SHP77 (cell line): ENCODE measurements at places on chromosomes 3 and 15.

GRCh38 chr3:161484226-161484625, 12.4 kb upstream of the OTOL1 start:
- no peak for DNase-seq

GRCh38 chr3:57953576-57953975, 54.6 kb upstream of the FLNB start:
- no peak for DNase-seq

DNA sequence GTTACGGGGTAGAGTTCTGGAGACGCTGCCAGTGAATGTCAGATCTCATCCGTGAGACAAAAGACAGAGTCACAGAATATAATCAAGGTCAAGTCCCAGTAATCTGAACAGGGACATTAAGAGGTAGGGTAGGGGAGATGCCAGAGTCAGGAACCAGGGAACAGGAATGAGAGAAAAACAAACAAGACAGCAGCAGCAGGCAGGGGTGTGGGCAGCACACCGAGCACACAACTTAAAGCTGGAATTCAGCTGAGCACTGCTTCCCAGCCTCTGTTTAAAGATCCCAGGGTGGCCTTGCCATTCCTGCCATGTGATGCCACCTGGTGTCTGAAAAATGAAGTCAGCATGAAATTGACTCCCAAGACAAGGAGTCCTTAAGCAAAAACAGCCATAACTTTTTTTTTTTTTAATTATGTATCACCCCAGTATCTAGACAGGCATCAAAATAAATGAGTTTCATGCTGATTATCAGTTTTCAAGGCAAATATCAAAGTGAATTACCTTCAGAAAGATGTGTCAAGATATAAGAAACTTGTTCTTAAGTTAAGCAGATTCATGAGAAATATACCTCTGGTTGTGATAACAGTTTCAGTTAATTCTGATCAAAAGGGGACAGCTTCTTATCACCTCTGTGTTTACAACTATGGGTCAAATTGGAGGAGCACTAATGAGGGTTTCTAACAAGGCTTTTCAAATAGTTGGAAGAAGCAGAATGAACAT, 203.7 kb downstream of the SLC9A9 start:
- peak; percentile 67 for DNase-seq

DNA sequence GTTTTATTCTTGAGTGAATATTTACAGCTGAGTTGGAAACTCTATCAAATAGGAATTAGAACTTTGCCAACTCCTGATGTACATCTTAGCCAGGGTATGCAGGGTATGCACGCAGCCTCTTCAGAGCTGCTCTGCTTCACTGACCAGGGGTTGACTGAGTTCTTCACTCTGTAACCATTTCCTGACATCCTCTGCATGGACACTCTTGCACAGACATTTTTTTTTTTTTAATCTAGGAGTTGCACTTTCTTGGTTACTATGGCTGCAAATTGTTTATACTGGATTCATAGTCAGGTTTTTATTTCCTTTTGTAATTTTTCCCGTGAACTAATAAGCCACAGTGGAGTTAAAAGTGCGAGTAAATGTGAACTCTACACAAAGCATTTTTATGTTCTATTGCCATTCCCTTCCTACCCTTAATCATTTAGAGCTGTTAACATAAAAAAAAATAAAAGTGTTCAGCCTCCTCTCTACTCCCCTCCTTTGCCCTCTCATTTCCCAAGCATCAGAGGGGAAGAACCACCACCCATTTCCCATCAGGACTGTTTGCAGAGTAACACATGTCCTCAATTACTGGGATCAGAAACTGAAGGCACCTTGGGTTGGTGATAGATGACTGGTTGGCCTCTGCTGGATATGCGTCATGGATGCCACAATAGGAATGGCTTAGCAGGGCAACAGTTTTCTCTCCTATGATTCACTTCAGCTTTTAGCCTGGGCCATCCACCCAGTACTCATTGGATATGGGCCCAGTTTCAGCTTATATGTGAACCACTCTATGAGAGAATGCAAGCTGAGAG, 54.0 kb downstream of the DUT start:
- DNase-seq = no peak

DNA sequence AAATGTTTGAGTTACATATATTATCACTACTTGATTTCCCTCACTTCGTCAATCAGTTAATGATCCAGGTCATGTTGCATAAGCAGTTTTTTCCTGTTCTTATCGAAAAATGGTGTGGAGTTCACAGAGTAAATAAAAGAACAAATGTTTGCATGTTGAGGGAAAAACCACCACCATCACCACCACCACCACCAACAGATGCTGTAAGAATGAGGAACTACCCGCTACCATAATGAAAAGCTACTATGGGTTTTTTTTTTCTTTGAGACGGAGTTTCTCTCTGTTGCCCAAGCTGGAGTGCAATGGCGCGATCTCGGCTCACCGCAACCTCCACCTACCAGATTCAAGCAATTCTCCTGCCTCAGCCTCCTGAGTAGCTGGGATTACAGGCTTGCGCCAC, 27.6 kb downstream of the RUBCN start:
- no peak for DNase-seq

- DNase-seq = peak; percentile 63
Measured at GRCh38 chr15:40274350-40275274, 8.3 kb downstream of the ANKRD63 start.

DNA sequence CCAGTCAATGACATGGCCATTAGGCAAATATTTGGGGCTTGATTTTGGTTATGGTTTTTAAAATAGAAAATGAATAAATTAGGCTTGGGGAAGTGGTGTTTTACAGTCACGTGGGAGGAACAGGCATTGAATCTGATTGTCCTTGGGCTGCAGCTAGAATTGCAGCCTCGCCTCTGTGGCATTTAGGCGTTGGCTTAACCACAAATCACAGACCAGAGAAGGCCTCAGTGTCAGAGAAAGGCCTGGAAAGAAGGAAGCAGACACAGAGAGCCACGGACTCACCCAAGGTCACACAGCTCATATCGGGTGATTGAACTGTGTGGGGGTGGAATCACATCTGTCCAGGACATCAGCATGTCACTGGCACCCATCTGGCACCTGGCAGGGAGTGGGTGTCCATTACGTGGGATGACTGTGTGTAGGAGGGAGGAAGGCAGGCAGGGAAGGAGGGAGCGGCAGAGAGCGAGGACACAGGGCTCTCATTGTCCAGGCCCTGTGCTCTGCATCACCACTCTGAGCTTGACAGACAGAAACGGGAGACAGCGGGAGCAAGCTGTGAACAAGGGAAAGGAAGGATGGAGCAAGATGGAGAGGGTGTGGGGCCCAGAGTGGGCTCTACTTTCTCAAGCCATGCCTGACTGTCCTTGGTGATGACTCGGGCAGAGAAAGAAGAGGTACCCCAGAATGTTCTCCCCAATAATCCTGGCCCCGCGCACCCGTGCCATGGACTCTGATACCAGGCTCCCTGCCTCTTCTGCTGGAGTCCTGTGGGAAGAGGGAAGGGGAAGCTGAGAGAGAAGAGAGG, 186.4 kb downstream of the FAM43A start:
- DNase-seq = no peak

DNA sequence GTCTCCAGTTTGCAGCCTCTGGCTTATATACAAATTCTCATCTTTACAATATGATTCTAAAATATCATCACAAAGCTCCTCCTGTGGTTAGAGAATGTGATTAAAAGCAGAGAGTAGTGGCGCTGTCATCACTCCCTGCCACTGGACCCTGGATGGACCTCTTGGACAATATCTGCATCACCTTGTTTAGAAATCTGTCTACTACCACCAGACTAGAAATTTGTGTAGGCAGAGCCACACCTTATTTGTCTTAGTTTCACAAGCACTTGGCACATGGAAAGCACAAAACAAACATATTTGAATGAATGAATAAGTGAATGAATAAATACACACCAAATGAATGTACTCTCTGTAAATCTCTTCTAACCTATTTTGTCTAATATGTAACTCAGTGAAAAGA, 68.1 kb downstream of the IMPG2 start:
- no peak for DNase-seq

- DNase-seq = no peak
Measured at GRCh38 chr3:196274585-196274984, 12.9 kb downstream of the PCYT1A start.

GRCh38 chr15:77525907-77526594, 105.4 kb downstream of the HMG20A start:
- no peak for DNase-seq

DNA sequence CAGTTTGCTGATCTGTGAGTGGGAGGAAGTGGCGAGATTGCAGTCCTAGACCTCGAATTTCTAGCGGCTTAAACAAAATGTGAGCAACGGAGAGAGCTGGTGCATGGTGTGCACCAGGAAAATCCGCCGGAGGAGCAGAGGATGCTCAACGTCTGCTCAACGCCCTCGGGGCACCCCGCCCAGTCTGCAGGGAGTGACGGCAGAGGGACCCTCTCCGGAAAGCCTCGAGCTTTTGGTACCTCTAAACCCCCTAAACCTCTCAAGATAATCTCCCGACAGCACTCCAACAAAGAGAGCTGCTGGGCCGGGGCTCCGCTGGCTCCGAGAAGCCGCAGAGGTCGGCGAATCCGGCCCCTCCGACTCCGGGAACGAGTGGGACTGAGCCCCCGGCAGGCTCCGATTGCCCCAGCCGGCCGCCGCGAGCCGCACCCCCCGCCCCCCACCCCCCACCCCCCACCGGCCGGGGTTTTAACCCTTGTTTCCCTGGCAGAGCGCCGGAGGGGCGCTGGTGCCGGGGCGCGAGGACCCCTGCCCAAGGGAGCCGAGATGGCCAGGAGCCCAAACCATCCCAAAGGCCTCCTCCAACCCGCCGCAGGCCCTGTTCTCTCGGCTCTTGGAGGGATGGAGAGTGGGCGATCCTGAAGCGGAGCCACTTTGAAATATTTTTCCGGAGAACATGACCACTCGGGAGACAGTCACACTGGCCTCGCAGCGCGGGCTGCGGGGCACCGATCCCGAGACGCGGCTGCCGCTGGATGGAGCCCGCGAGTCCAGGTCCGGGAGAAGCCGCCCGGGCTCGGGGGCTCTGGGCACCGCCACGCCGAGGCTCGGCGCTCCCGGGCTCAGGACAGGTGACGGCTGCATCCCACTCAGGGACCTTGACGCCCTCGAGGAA, 1.5 kb downstream of the MEGF11 start:
- peak; percentile 79 for DNase-seq

DNA sequence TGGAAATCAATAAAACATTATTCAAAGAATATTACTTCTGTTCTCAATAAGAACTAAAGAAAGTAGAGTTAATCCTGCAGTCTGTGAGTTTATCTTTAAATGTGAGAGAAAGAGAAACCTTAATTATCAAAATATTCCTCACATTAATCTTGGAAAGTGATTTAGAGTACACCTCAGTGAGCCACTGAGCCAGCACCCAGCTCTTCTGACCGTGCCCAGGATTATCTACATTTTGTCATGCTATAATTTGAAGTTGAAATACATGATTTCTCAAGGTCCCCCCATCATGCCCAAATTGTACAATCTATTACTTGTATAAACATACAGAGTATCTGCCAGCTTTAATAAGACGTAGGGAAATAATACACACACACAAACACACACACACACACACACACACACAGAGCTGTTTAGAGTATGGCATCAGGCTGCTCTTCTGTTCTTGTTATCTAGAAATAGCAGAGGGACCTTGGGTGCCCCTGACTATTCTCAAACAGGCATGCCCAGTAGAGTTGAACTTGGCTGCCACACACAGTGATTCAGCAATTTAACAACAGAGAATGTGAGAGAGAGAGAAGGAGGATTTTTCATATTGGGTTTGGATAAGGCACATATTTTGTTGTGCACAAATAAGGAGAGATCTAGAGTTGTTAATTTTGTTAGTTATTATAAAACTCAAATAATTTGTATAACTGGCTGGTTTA, 74.4 kb downstream of the P2RY1 start:
- DNase-seq = no peak

DNA sequence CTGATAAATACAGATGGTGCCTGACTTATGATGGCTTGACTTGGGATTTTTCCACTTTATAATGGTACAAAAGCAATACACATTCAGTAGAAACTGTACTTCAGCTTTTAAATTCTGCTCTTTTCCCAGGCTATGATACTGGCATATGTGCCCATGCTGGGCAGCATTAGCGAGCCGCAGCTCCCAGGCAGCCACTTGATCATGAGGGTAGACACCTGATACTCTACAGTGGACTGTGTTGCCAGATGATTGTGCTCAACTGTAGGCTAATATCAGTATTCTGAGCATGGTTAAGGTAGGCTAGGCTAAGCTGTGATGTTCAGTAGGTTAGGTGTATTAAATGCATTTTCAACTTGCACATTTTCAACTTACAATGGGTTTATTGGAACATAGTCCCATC, 17.7 kb upstream of the FEM1B start:
- DNase-seq = no peak

GRCh38 chr15:56913241-56913640, 5.2 kb upstream of the TCF12 start:
- DNase-seq = no peak

GRCh38 chr15:47485419-47485818, 231.9 kb upstream of the SEMA6D start:
- no peak for DNase-seq

GRCh38 chr3:63061449-63061848, 186.2 kb upstream of the CADPS start:
- DNase-seq = no peak

DNA sequence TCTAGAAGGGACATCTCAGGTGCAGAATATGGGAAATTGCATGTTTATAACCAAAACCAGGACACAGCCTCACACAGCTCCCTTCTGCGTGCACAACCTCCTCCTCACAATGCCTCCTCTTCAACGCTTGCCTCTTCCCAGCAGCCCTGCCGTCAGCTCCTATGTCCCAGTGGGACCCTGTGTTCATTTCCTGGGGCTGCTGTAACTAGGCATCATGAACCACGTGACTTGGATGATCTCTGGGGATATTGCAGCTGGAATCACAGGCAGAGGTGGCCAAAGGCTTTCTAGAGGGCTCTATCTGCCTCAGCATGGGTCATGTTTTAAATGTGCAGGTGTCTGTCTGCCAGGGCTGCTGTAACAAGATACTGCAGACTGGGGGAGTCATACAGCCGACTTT, 375.3 kb downstream of the OCA2 start:
- DNase-seq = peak; percentile 55

GRCh38 chr3:16885593-16886302, 993 bp downstream of the PLCL2 start:
- DNase-seq = no peak

GRCh38 chr3:23806534-23807423, 1.0 kb downstream of the UBE2E1 start:
- DNase-seq = no peak

DNA sequence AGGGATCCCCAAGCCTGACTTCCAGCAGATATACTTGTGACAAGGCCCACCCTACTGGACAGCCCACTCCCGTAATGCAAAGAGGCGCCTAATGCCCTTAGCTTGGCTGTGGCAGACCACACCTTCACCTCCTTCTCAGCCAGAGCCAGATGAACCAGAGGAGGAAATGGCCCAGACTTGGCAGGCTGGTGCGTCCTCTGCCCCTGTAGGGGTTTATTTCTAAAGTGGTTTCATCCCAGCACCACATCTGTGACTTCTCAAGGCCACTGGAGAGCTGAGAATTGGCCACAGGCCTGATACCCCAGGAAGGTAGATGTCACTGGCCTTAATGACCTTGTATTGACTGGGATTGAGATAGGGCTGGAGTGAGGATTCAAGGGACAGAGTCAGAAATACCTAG, 29.5 kb downstream of the BOC start:
- no peak for DNase-seq
